ENCODE measurements at places on chromosomes 7 and 10.

DNA sequence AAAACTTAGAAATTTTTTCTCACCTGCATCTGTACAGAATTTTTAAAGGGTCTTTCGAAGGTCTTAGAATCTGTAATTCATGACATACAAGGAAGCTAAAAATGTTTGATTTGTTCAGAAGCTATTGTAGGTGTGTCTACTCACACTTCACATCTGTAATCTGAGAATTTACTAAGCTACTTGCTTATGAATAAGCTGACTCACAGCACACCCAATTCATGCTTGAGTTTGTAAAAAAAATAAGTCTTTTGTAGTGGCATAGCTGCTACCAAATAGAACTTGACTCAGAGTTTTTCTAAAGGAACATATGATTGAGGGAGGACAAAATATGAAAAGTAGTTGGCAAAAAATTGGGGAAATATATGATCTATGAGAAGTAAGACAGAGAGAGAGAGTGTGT is 12.7 kb upstream of the AGR2 start:
- no peak for DNase-seq

GRCh38 chr7:121244120-121244870 is 84.5 kb upstream of the WNT16 start:
- DNase-seq: no peak

GRCh38 chr7:30253796-30254165 is 30.6 kb upstream of the ZNRF2 start:
- no peak for DNase-seq

- no peak for DNase-seq
Measured at GRCh38 chr10:103333934-103334520, 16.9 kb downstream of the PCGF6 start.

DNA sequence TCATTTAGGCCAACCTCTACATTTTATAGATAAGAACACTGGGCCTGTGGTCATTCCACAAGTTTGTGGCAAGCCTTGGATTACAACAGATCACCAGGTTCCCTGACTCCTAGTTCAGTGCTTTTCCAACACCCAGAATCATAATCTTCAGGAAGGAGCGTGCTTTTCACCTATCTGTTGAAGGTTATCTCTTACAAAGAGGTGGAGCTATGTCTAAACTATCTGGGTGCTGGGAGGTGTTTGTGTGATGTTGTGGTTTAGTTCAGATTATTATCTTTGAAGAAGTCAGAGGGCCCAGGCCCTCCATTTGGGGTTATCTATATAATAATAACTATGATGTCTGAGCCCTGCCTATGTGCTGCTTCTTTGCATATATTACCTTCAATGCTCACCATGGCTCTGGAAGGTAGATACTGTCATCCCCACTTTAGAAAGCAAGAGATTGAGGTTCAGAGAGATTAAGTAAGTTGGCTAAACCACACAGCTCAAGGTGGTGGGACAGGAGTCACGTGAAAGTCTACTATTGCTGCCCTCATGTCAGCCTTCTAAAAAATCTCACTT is 24.0 kb downstream of the IL2RA start:
- DNase-seq: no peak

GRCh38 chr10:34730726-34731125 is 84.4 kb downstream of the PARD3 start:
- no peak for DNase-seq

- DNase-seq: no peak
Measured at GRCh38 chr10:15455456-15455855, 84.4 kb upstream of the FAM171A1 start.

DNA sequence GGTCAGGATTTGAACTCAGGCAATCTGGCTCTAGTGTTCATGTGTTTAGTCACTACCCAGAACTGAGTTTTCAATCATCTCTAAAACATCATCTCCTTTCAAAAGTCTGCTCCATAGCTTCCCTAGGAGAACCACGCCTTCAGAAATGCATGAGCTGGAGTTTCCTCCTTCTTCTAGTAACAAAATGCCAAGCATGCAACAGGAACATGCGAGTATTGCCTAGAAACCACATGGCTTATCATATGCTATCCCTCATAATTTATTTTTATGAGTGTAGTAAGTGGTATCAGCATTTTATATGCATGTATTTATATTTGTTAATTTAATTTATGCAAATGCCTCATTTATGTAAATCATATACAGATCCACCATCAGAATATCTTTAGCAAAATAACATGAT is 170.9 kb downstream of the RAB11FIP2 start:
- no peak for DNase-seq

DNA sequence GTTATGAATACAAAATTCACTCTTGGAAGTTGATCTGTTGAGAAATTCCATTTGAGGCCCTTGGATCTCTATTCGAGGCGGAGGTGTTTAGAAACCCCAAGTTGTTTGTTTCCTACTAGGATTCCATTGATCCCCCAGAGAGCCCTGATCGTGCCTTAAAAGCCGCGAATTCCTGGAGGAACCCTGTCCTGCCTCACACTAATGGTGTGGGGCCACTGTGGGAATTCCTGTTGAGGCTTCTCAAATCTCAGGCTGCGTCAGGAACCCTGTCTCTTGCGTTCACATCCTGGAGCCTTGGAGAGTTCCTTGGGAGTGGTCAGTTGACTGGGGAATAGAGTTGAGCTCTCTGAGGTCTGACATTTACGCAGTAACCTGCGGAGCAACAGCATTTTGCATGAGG is 1.2 kb downstream of the CFAP69 start:
- no peak for DNase-seq
